ENCODE measurements at places on chromosomes 3 and 15.

DNA sequence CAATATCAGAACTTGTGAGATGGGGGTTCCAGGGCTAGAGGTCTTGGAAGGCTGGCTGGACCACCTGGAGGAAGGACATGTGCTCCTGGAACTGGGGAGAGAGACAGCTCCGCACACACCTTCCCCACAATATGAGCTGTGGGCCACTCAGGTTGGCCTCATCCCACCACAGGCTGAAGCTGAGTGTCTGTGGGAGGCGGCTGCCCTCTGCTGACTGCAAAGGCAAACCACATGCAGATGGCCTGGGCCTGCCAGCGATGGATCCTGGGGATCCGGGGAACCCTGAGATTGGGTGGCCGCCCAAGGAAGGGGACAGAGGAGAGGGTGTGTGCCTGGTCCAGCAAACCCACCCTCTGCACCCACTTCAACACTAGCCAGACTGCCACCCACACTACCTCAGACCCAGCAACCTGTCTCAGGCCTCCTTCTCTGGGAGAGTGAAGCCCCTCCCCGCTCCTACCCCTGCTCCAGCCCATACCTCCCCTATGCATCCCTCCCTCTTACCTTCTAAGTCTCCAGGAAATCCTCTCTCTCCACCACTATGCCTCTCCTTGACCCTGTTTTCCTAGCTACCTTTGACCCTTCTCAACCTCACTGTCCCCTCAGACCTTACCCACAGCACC lies 44.8 kb downstream of the CYP11A1 start:
- DNase-seq = peak; percentile 78

DNA sequence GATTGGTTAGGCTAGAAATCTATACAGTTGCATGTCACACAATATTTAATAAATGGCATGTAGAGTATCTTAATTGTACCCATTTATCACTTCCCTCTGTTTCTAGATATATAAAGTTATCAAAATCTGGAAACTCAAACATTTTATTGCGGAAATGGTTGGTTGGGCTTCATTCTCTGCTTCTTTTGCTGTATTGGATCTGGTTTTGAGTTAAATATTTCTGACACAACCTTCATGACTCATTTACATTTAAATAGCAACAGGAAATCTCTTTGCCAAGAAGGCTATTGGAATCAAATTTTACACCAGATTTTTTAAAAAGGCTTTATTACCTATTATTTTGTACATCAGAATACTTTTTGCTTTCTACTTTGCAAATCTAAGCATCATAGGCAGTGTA lies 153.8 kb downstream of the EBLN2 start:
- DNase-seq = no peak

- DNase-seq = no peak
Observed at GRCh38 chr15:83061680-83062079, 5.4 kb downstream of the BTBD1 start.

- DNase-seq = no peak
Observed at GRCh38 chr3:52600258-52600657, 63.9 kb downstream of the UQCC5 start.

- DNase-seq = no peak
Observed at GRCh38 chr3:98809557-98809956, 46.4 kb downstream of the ST3GAL6 start.

- DNase-seq = no peak
Observed at GRCh38 chr15:94383041-94383440, 151.7 kb downstream of the MCTP2 start.

- no peak for DNase-seq
Observed at GRCh38 chr3:113094337-113095221, 103.8 kb downstream of the GTPBP8 start.

GRCh38 chr3:137410028-137410427 lies 354.1 kb upstream of the SOX14 start:
- no peak for DNase-seq

DNA sequence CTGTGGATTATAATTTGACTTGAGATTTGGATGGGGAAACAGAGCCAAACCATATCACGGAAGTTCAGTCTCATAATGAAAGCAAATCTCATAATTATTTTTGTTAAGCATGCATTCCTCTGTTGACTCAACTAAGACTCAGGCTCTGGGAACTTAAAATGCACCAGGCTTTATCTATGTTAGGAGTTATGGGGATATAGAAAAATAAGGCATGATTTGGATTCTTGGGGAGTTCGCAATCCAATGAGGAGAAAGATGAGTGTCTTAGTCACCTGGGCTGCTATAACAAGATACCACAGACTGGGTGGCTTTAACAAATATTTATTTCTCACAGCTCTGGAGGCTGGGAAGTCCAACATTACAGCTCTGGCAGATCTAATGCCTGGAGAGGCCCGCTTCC lies 89.4 kb upstream of the TJP1 start:
- DNase-seq = no peak

Data from stimulated activated effector memory CD8-positive, alpha-beta T cell treated with anti-CD3 and anti-CD28 coated beads, Interleukin-12 subunit alpha, Interleukin-12 subunit beta, amount 100 ng/mL, for 72 hours (primary cell).